ENCODE measurements at places on chromosomes 6 and 20. TPM values are rescaled to one million over a fixed set of nuclear protein-coding genes. Genes with fewer than 3 reads are reported as not detected.

The ENPP5 gene
- total RNA-seq: 0.51 TPM

The ERVFRD-1 gene
- not detected for total RNA-seq

The ELOVL4 gene
- 7.7 TPM for total RNA-seq

The PTCRA gene
- not detected for total RNA-seq

The RRBP1 gene
- total RNA-seq: 168 TPM

Measured in pericardium fibroblast (primary cell).